Nasal cavity respiratory epithelium epithelial cell of viscerocranial mucosa (primary cell): ENCODE measurements at places on chromosomes 7 and 10. TPM values are rescaled to one million over a fixed set of nuclear protein-coding genes. Genes with fewer than 3 reads are reported as not detected.

Gene PILRA
- total RNA-seq = under 0.01 and 0.14 TPM in 2 replicates

Gene LIPF
- not detected in 2 replicates for total RNA-seq

Gene ANKRD61
- total RNA-seq = under 0.01 and 0.21 TPM in 2 replicates

Gene ANKRD22
- 11.0 and 14.7 TPM in 2 replicates for total RNA-seq

Gene TET1
- total RNA-seq = under 0.01 and 1.4 TPM in 2 replicates

Gene RAMP3
- total RNA-seq = not detected in 2 replicates

Gene PRKG1
- 0.57 and 1.0 TPM in 2 replicates for total RNA-seq

Gene PRKCQ
- total RNA-seq = 4.1 and 4.8 TPM in 2 replicates

Gene PSMC2
- 209 and 227 TPM in 2 replicates for total RNA-seq

Gene CCDC172
- not detected in 2 replicates for total RNA-seq

Gene PDE6C
- total RNA-seq = not detected in 2 replicates

Gene INMT
- not detected in 2 replicates for total RNA-seq

Gene LEP
- under 0.01 and 0.28 TPM in 2 replicates for total RNA-seq

Gene FBXW4
- 40.0 and 51.9 TPM in 2 replicates for total RNA-seq

Gene SEMA3D
- 0.34 TPM in 1 of 2 replicates, not detected in the other for total RNA-seq
